ENCODE measurements at places on chromosomes 2 and 18.

- no peak for DNase-seq
Measured at GRCh38 chr2:21591926-21592325, 468.2 kb downstream of the TDRD15 start.

- DNase-seq: no peak
Measured at GRCh38 chr2:120350801-120351320, 4.9 kb downstream of the INHBB start.

DNA sequence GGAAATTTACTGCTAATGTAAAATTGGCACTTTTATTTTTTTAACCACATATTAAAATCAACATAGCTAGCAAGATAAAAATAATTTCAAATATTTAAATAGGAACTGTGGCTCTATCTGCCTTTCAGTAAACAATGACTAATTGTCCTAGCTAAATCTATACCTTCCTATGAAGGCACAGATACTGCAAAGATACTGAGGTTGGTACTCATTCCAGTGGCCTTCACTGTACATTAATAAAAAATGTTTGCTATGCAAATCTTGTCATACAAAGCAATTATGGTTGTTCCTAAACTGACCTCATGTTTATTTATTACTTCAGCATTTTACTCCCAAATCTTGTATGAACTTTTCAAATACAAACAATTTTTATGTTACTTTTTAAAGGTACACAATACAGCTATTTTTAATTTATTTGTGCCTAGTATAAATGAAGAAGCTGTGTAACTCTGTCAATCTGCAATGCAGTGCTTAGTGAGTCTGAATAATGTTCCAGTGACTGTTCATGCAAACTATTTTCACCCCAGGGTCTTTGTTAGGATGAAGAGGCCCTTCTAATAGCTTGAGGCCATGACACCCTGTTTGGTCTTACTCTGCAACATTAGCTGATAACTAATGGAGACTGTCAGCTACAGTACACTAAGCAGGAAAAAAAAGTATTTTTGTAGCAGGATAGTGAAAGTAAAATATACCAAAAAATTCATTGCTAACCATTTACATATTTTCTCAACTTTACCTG, 9.3 kb upstream of the ERBB4 start:
- no peak for DNase-seq

DNA sequence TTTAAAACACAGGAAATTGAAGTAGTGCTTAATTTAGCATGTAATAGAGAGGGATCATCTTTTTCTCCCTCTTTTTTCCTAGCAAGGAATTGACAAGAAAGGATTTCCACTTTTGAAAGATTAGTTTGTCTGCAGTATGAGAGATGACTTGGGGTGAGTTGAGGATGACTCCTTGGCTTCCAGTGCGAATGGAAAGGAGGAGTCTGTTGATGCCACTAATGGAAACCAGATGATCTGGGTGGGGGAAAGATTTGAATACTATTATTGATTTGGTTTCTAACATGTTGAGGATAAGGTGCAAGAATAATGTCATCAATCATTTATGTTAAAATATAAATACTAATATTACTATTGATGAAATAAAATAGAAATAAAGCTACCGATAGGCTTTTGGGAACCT, 205.4 kb downstream of the PPP1R1C start:
- no peak for DNase-seq

DNA sequence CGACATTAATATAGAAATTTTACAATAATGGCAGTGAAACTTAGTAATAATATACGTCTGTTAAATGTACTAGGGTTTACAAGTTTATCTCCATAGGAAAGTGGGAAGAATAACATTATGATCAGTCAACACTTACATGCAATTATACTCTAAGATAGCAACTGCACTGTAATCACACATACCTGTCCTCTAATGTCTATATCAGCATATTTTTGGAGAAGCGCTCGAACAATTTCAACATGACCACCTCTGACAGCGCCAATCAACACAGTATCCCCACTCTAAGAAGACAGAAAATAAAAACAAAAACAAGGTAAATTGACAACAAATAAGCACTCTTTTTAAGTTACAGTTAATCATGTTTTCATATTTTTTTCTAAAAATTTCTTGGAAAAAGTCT, 37.2 kb downstream of the KIDINS220 start:
- DNase-seq: no peak

- DNase-seq: no peak
Measured at GRCh38 chr2:60885683-60886082, 4.3 kb downstream of the REL start.

DNA sequence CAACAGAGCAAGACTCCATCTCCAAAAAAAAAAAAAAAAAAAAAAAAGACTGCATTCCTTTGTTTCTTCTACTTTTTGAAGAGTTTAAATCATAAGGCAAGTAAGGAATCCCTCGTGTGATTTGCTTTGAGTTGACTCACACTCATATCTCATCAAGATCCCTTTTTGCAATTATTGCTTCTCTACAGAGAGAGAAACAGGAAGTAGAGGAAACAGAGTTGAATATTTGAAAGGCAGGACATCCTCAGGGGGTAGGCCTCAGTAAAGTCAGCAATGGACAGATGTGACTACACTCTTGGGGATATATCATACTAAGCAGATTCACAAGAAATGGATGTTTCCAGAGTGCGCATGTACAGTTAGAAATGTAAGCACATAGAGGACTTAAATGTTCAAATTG, 11.2 kb upstream of the EFR3B start:
- no peak for DNase-seq

Measured in CD8-positive, alpha-beta T cell (primary cell).